ENCODE measurements at places on chromosomes 16 and 17. TPM values are rescaled to one million over a fixed set of nuclear protein-coding genes. Genes with fewer than 3 reads are reported as not detected.

TBC1D3K gene
- total RNA-seq = not detected

RNF157 gene
- total RNA-seq = 120 TPM

SLX1A gene
- total RNA-seq = 30.6 TPM

SRCAP gene
- 77.3 TPM for total RNA-seq

MRC2 gene
- total RNA-seq = 5.5 TPM

SLC5A11 gene
- 38.6 TPM for total RNA-seq

TSNAXIP1 gene
- 13.0 TPM for total RNA-seq

NPTX1 gene
- 262 TPM for total RNA-seq

SHISA6 gene
- total RNA-seq = 15.3 TPM

All from dorsolateral prefrontal cortex (tissue), 122 donors.